AML-193 (cell line): ENCODE measurements at places on chromosomes 3 and 15.

GRCh38 chr3:112568642-112569041 lies 6.8 kb downstream of the SLC35A5 start:
- no peak for DNase-seq

DNA sequence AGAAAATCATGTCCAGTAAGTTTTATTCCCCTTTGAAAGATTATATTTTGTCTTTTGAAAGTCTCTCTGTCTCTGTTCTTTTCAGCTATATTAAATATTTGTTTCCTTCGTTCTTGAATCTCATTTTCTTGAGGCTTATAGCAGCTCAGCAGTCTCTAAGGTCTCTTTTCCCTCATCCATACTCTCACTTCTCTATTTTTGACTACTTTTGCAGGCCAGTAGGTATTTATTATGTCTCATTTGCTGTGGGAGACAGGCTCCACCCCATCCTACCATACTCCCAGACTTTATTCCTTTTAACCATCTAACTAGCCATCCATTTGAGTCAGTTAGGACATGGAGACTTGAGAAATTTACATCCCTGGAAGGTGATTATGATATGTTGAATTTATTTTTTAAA lies 71.0 kb downstream of the FILIP1L start:
- DNase-seq = no peak

GRCh38 chr3:189236352-189236751 lies 64.6 kb downstream of the TPRG1 start:
- DNase-seq = no peak

GRCh38 chr3:155231792-155232191 lies 61.7 kb downstream of the STRIT1 start:
- DNase-seq = no peak

- no peak for DNase-seq
These were observed 3.2 kb downstream of the ZDHHC19 start for GRCh38 chr3:196207833-196208607.

DNA sequence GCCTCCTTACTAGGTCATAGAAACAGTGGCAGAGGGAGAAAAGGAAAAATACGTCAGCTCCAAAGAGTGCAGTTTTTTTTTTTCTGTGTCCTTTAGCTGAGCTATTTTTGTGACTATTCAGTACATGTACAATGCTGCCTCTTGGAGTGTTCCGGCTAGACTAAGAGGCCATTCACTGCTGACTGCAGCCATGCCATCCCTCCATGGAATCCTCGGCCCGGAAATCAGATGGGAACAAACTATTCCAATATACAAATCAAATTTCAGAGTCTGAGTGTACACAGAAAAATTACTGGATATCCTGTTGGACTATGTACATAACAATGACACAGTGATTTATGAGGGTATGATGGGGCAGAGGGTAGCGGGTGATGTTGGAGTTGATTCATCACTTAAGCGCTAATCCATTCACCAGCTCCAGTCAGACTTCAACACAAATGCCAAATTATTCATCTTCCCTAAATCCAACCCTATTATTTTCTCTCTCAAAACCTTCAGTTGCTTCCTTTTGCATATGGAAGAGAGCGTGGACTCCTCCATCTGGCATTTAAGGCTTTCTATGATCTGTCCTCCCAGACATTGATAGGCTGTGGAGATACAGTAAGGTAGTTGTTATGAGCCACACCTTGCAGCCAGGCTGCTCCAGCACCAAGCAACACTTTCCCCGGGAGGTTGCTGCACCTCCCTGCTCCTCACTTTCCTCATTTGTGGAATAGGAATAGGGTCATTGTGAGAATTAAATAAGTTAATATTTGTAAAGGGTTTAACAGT lies 109.1 kb downstream of the LPP start:
- DNase-seq = no peak
